ENCODE measurements at places on chromosomes 6 and 20.

- peak; percentile 65 for DNase-seq
Measured at GRCh38 chr6:30743099-30744053, 889 bp upstream of the FLOT1 start.

- DNase-seq, result peak; percentile 56
Measured at GRCh38 chr6:142850679-142851423, 94.1 kb downstream of the HIVEP2 start.

DNA sequence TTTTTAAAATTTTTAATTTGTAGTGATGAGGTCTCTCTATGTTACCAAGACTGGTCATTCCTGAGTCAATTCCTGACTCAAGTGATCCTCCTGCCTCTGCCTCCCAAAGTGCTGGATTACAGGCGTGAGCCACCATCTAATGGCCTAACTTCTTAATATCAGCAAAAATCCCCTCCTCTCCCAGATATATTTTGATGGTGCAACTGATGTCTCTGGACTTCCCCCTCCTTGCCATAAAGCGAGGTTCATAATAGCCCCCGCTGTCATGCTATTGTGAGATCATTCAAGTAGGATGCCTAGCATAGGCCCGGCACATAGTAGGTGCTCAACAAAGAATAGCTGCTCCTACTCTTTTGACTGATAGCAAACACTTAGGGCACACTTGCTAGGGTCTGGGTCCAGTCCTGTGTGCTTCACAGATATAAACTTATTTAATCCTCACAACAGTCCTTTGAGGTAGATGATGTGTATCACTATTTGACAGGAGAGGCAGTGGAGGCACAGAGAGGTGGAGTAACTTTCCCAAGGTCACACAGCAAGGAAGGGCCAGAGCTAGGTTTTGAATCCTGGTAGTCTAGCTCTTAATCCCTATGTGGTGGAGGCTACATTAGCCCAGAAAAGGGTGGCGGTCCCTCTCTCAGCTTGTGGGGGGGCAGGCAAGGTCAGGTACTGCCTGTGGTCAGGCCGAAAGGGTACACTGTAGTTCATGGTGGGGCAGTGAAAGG lies 14.6 kb downstream of the SRC start:
- DNase-seq, result no peak

GRCh38 chr6:31888276-31889258 lies 8.9 kb downstream of the EHMT2 start:
- DNase-seq, result peak; percentile 84

DNA sequence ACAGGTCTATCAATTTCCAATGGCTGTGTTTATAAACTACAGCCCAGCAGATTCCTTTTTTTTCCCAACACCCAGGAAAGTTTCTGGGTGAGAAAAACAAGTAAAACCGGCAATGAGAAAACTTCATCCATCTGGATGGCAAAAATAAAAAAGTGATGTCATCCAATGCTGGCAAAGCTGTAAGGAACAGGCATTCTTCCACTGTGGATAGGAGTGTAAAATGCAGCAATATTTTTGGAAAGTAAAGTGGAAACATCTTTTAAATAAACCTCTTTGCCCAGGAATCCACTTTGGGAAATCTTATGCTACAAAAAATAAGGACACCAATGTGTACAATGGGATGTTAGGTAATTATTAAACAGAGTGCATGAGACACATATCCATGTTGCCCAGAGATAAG lies 102.1 kb upstream of the NT5E start:
- DNase-seq, result no peak

GRCh38 chr20:44207126-44207723 lies 3.3 kb downstream of the OSER1 start:
- no peak for DNase-seq

DNA sequence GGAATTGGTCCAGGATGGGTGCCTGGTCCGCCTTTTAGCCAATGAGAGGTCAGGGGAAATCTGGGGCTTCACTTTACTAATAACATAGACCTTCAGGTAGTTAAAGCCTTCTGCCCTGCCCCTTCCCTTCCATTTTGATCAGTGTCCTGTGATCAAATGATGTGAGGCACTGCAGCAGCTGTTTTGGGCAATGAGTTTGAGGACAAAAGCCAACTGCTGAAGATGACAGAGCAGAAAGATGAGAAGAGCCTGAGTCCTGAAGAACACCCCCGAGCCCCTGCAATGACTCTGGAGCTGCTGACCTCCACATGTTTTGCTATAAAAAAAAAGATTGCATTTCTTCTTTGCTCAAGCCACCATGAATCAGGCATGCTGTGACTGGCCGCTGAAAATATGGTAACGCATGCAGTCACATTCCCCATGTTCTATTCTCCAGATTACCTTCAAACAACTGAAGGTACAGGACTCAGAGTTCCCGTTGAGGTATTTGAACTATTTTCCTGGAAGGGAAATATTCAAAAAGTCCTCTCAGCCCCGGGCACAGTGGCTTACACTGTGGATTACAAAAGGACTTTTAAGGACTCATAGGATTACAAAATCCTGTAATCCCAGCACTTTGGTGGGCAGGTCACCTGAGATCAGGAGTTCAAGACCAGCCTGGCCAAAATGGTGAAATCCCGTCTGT lies 45.7 kb upstream of the B4GALT5 start:
- DNase-seq, result no peak

GRCh38 chr6:711925-712324 lies 19.0 kb upstream of the EXOC2 start:
- no peak for DNase-seq

DNA sequence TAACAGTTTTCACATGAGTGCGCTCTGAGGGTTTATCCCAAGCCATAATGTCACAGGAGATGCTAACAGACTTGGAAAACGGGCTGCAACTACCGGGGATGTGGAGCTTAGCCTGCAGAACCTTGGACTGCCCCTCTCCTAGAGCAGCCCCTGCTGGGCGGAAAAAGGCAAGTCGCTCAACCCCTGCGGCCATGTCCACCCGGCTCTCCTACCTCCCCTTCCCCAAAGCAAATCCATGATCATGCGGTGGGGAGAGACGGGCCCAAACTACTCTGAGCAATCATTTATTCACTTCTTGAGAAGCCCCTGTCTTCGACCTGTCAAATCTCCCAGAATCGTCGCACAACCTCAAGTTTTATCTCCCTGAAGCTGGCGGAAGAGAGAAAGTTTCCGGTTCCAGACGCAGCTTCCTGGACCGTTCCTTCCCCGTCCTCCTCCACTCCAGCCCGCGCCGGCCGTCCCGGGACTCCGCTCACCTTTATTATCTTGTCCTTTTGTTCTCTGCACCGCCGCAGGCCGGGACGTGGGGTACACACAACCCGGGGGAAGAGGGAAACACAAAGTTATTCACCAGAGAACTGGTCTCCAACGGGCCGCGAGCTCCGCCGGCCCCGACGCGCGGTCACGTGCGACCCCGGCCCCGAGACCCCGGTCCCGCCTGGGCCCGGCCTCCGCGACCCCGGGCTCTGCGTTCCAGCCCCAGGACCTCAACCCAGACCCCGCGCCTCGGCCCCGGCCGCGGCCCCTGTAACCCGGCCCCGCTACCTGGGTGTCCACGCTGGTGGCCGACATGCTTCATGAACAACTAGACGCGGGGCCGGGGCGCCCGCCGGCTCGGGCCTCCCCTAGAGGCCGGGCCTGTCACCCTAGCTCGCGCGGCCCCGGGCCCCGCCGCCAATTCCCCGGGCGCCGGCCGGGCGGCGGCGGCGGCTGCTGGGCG lies 560 bp downstream of the YTHDF1 start:
- peak; percentile 43 for DNase-seq

DNA sequence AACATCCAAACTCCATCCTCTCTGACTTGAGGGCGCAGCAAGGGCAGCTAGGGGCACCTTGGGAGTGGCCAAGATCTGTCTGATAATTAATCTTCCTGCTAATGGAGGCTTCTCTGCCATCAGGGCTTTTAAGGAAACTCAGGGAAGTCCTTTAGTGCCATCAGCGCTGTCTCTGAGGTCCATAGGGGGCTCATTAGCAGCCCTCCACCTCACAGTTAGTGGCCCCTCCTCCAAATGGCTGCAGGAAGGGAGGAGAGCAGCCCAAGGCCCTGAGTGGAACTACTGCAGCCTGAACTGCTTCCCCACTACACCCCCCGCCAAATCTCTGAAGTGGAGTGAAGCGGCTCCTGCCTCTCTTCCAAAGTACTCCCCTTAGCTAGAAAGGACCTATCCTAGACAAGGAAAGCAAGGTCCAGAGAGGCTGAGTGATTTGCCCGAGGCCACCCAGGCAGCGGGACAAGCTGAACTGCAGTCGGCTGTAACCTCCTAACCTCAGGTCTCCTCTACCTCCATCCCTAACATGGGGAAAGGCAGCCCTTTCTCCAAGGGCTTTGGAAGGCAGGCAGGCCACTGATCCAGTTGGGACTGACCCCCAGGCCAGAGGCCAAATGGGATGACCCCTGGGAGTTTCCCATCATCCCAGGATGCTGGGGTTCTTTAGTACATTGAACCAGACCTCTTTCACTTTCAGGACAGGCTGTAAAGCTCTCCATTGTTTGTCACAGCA lies 39.5 kb upstream of the ZFAND3 start:
- no peak for DNase-seq

DNA sequence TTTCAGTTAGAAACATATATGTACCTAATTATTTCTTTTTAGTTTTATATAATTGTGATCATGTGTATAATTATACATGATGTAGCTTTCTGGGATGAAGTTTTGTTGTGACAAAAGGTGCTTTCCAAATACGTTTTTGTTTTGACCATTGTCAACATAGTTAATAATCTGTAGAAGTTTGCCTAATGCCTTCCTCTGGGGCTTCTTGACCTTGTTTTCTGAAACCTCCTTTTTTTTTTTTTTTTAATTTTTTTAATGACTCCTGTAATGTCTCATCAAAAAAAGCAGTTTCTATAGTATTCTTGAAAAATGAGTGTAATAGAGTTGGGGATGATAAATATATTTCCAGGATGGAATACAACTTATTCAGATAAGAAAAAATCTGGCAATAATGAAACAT lies 434.7 kb upstream of the SOX4 start:
- no peak for DNase-seq

- no peak for DNase-seq
Measured at GRCh38 chr6:116392132-116393013, 21.6 kb downstream of the DSE start.

DNA sequence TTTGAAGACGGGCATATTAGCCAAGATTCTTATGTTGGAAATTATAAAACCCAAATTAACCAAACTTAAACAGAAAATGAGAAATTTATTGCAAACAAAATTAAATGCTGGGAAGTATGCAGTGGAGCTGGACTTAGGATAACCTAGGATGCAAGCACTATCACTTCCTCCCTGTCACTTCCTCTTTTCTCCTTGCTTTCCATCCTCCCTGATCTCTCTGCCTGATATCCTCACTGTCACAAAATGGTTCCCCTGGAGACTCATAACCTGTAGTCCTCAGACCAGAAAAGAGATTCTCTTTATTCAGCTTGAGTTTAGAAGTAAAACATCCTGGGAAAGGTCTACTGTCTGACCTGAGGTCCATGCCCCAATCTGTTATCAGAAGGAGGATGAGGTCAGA lies 7.4 kb upstream of the KLHL32 start:
- DNase-seq, result no peak

- no peak for DNase-seq
Measured at GRCh38 chr6:104771258-104771832, 88.4 kb downstream of the HACE1 start.

DNA sequence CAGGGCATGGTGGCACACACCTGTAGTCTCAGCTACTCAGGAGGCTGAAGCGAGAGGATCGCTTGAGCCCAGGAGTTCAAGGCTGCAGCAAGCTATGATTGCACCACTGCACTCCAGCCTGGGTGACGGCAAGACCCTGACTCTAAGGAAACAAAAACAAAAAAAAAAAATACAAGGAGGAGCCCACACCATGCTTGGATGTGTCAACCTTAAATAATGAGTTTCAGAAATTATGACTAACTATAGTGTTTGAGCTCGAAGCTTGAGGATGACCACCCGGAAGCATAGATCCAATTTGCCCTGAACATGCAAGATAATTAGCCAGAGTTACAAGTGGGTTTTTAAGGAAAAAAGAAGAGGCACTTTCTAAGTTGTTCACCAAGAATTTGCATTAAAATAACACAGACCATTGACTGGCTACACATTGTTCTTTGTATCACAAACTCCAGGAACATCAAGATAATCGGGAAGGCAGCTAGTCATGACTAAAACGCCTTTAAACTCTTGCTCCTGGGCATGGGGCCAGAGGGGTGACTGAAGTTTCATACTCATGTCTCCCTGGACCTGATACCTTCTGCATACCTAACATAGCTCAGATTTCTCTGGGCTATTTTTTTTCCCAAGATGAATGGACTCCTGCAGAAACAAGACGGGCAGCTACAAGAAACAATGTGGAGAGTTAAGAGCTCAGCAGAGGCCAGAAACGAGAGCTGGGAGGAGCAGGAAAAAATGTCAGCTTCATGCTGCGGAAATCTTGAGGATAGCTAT lies 289.6 kb downstream of the PREX1 start:
- DNase-seq, result no peak

DNA sequence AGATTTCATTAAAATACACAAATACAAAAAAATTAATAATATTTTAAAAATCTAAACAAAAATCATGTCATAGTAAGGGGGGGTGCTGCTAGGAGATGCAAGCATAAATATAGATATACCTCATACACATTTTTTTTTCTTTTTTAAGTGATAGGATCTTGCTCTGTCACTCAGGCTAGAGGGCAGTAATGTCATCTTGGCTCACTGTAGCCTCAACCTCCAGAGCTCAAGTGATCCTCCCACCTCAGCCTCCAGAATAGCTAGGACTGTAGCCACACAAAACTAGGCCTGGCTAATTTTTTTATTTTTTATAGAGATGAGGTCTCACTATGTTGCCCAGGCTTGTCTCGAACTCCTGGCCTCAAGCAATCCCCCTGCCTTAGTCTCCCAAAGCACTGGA lies 90.8 kb downstream of the HACE1 start:
- DNase-seq, result no peak

DNA sequence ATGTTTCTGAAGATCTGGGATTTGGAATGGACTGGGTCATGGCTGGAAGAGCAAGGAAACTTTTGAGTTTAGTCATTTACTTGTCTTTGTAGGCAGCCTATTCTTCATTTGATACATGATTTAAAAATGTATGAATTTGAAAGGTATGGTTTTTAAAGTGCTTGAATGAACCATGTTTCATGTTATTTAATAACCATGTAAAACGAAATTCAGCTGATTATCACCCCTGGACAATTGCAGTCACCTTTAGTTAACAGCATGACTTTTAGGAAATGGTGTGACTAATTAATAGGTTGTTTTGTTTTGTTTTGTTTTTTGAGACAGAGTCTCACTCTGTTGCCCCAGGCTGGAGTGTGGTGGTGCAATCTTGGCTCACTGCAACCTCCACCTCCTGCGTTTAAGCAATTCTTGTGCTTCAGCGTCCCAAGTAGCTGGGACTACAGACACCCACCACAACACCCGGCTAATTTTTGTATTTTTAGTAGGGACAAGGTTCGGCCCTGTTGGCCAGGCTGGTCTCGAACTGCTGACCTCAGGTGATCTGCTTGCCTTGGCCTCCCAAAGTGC lies 2.1 kb downstream of the STX11 start:
- no peak for DNase-seq

- no peak for DNase-seq
Measured at GRCh38 chr20:43700627-43701026, 26.2 kb downstream of the GTSF1L start.

DNA sequence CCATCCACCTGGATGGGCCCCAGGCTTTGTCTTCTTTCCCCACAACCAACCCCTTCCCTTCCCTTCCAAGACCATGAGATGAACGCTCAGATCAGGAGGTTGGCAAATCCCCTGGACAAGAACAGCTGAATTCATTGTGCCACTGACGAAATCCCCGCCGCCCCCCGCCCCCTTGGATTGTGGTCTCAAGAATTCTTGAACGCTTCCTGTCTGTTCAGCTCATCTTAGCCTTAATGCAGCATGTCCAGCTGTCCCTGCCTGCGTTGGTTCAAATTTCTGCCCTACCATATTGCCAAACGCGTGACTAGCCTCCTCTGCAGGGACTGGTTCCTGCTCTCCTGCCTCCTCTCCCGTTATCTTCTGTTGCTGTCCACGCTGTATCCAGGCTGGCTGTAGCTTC lies 133.2 kb downstream of the CDH4 start:
- DNase-seq, result no peak
